ENCODE measurements at places on chromosomes 4 and X. TPM values are rescaled to one million over a fixed set of nuclear protein-coding genes. Genes with fewer than 3 reads are reported as not detected.

SPANXB1 gene
- total RNA-seq = not detected

VCX3A gene
- total RNA-seq = not detected

IL13RA2 gene
- 13.6 TPM for total RNA-seq

CXCL5 gene
- 0.92 TPM for total RNA-seq

HMX1 gene
- total RNA-seq = 0.46 TPM

ESX1 gene
- total RNA-seq = not detected

PDLIM3 gene
- 49.8 TPM for total RNA-seq

MED28 gene
- 37.6 TPM for total RNA-seq

ZNF732 gene
- 0.69 TPM for total RNA-seq

XG gene
- not detected for total RNA-seq

SOD3 gene
- total RNA-seq = 1.4 TPM

SSX2 gene
- not detected for total RNA-seq

RPS6KA6 gene
- total RNA-seq = 27.2 TPM

CCNA2 gene
- total RNA-seq = 13.4 TPM

KIF4A gene
- total RNA-seq = 5.8 TPM

INPP4B gene
- 35.1 TPM for total RNA-seq

TAF7L gene
- 0.46 TPM for total RNA-seq

MAGEA2B gene
- not detected for total RNA-seq

EDA gene
- 4.4 TPM for total RNA-seq

TASL gene
- total RNA-seq = 2.1 TPM

SCD5 gene
- 252 TPM for total RNA-seq

BTC gene
- total RNA-seq = 1.8 TPM

TSPAN5 gene
- total RNA-seq = 45.4 TPM

ADGRG4 gene
- not detected for total RNA-seq

RPL36A gene
- 122 TPM for total RNA-seq

P2RY8 gene
- under 0.01 TPM for total RNA-seq

SOX3 gene
- total RNA-seq = 3.7 TPM

AKAP17A gene
- total RNA-seq = 12.7 TPM

SYP gene
- 273 TPM for total RNA-seq

CHIC1 gene
- 22.6 TPM for total RNA-seq

RHOXF2 gene
- total RNA-seq = not detected

MID1 gene
- total RNA-seq = 11.5 TPM

SOWAHD gene
- total RNA-seq = 0.69 TPM

CLGN gene
- total RNA-seq = 10.8 TPM

ATP10D gene
- 16.1 TPM for total RNA-seq

EPGN gene
- not detected for total RNA-seq

PPP4R3C gene
- not detected for total RNA-seq

TRIM75 gene
- not detected for total RNA-seq

NDST3 gene
- 30.2 TPM for total RNA-seq

PWWP3B gene
- 4.2 TPM for total RNA-seq

MAGEE2 gene
- 4.2 TPM for total RNA-seq

CD38 gene
- 8.1 TPM for total RNA-seq

FGA gene
- not detected for total RNA-seq

FAM9C gene
- total RNA-seq = under 0.01 TPM

SH2D1A gene
- not detected for total RNA-seq

SLBP gene
- 39.0 TPM for total RNA-seq

KLB gene
- total RNA-seq = 0.46 TPM

FGB gene
- total RNA-seq = not detected

SHROOM4 gene
- 3.0 TPM for total RNA-seq

TBX22 gene
- 0.23 TPM for total RNA-seq

PAGE1 gene
- total RNA-seq = not detected

UCHL1 gene
- 1,495 TPM for total RNA-seq

FAT1 gene
- 132 TPM for total RNA-seq

CT45A1 gene
- total RNA-seq = not detected

TMSB15C gene
- 30.4 TPM for total RNA-seq

GUCY1A1 gene
- total RNA-seq = 264 TPM

PAQR3 gene
- 61.1 TPM for total RNA-seq

SMIM43 gene
- 8.5 TPM for total RNA-seq

SPANXN2 gene
- total RNA-seq = not detected

SLC6A8 gene
- 22.8 TPM for total RNA-seq
